SK-N-SH (cell line): ENCODE measurements at places on chromosomes 6 and 20.

GRCh38 chr20:41196653-41197225 lies 59.4 kb downstream of the PLCG1 start:
- no peak for DNase-seq

DNA sequence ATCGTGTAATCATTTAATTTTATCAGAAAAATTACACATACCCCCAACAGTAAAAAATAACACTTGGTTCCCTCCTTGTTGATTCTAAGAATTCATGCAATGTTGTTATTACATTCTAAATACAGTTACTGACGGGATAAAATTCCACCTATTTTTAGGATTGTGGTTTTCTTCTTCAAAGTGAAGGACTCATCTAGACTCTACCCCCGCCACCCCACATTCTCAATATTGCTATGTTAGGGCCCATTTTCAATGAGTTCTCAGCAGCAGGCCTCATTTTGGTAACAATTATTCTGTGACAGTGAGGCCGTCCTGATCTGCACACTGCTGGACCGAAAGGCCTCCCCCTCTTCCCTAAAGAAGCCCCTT lies 43.5 kb downstream of the PREX1 start:
- DNase-seq, result no peak

- no peak for DNase-seq
Measured at GRCh38 chr20:56781108-56781739, 152.1 kb downstream of the TFAP2C start.

GRCh38 chr20:16209357-16209756 lies 363.9 kb downstream of the KIF16B start:
- no peak for DNase-seq

DNA sequence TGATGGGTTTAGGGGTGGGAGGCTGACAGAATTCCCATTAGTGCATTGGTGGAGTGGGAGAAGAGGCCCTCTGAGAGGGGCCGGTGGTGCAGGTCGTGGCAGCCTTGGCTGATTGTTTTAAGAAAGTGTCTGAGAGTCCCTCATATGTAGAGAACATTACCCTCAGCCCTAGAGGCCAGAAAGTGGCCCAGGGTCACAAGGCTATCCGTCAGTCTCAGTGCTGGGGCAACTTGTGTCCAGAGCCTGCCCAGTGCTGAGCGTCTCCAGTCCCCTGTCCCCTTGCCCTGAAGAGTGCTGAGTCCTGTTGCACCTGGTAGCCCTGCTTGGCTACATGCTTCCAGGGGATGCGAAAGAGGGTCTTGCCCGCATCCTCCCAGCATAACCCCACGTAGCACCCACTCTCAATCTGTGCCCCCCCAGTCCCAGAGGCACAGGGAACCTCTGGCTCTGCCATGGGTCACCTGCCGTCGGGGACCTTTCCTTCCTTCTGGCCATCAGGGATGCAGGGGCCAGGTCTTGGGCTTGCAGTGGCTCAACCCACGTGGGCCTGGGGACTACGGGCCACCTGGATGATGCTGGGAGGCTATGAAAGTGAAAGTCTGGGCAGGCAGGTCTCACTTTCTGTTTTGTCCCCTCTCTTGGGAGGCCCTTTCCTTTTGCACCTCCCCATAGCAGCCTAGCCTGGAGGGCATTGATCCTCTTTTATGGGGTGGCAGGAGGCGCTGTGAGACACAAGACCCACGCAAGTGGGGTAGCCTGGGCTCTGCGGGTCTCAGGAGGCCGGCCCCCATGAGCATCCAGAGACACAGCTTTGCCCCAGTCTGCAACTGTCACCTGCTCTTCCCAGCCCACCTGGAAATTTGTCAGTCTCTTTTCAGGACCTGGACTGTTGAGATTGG lies 12.2 kb downstream of the DUSP15 start:
- DNase-seq, result no peak

DNA sequence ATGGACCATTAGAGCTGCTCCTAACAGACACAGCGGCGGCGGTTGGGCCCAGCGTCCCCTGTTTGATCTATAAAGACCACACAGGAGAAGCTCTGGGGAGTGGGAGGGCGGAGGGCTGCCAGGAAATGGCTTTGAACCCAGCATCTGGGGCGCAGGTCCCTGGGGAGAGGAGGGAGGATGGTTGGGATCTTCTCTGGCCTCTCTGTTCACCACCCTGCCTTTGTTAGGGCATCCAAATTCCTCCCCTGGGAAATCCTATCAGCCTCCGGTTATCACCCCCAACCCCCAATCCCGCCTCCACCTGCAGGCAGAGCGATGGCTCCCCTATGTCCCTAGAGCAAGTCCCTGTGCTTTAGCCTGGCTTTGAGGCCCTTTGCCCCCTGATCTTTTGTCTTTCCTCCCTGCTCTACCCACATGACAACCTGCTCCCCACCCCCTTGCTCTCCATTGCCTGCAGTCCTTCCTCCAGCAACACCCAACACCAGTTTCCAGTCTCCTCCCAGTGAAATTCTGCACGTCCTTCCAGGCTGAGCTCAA lies 7.1 kb downstream of the XKR7 start:
- no peak for DNase-seq

GRCh38 chr6:15330174-15330944 lies 84.5 kb downstream of the JARID2 start:
- DNase-seq, result no peak

- DNase-seq, result no peak
Measured at GRCh38 chr20:19723051-19723450, 35.0 kb upstream of the RIN2 start.

- no peak for DNase-seq
Measured at GRCh38 chr20:54070187-54070987, at the start of gene BCAS1. Gene BCAS1 (minus strand): TSS chr20:54070594. CDS start chr20:54058718, 11,876 bp downstream.

DNA sequence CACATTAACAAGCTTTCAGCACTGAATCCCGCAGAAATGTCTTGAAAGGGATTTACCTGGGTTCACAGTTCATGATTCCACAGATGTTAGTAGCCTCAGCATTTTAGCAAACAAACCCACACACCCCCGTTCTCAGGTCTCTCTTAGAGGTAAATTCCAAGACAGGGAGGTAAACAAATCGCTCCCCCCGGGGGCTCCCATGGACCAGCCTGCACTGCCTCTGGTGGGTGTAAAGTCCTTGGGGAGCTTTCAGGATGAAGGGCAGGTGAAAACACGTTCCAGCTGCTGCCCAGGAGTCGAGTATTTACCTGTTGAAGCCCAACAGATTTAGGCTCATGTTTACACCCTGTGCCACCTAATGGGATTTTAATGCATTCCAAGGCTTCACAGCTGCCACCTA lies 187.0 kb upstream of the FOXQ1 start:
- DNase-seq, result no peak

DNA sequence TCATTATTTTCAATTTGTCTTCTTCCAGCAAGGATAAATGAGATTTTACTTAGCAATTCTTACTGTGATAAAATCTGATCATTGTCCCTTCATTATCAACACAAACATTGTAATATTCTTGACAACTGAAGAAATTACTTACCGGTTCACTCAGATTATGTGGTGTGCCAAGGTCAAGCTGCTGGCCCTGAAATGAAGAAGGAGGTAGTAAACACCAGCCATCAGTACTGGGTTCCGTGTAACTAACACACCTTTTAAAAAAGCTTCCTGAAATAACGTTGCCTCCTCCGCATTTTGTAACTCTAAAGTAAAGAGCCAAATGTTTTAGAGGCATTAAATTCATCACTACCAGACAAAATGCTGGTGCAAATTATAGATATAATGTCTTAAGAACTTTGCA lies 7.4 kb downstream of the ROS1 start:
- DNase-seq, result no peak

GRCh38 chr6:33197431-33198048 lies 2.9 kb downstream of the RXRB start:
- DNase-seq, result peak; percentile 79

DNA sequence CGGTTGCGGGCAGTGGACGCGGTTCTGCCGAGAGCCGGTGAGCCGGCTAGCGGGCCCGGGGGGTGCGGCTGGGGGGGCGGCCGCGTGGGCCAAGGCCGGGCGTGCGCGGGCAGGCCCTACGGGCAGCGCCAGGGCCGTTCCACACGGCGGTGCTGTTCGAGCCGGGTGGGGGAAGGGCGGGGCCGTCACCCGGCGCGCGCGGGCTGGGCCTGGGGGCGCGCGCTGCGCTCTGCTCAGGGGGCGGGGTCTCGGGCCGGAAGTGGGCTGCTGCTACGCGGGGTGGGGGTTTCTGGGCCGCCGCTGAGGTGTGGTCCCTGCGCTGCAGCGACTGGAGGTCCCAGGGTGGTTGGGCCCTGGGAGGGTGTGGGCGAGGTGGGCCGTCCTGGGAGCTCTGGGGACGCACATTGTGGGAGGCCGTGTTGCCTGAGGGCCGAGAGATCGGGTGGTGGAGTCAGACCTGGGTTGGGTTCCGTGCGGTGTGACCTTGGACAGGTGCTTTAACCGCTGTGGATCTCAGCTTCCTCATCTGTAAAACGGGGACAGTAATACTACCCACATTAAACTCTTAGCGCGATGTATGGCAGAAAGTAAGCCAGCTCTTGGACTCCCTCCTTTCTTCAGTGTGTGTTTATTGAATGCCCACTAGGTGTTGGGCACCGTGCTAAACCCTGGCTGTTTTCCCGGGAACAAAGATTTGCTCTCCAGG lies 391 bp downstream of the MAPRE1 start:
- DNase-seq, result peak; percentile 93

GRCh38 chr6:119483908-119484307 lies 134.3 kb upstream of the MAN1A1 start:
- DNase-seq, result no peak

DNA sequence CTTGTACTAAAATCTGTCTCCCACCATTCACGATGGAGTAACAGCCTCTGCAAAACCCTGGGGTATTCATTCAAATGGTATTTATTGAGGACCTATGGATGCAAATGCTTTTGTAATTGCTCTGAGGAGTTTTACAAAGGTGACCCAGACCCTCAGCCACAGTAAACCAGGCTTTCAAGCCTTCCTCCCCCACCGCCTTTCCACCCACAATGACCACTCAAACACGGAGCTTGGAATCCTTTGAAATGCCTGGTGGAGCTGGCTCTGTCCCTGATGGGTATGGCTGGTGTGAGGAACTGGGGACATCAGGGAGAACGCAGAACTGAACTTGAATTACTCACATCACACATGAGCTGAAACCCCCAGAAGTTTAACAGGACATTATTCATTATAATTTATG lies 246.4 kb downstream of the CDH26 start:
- no peak for DNase-seq

DNA sequence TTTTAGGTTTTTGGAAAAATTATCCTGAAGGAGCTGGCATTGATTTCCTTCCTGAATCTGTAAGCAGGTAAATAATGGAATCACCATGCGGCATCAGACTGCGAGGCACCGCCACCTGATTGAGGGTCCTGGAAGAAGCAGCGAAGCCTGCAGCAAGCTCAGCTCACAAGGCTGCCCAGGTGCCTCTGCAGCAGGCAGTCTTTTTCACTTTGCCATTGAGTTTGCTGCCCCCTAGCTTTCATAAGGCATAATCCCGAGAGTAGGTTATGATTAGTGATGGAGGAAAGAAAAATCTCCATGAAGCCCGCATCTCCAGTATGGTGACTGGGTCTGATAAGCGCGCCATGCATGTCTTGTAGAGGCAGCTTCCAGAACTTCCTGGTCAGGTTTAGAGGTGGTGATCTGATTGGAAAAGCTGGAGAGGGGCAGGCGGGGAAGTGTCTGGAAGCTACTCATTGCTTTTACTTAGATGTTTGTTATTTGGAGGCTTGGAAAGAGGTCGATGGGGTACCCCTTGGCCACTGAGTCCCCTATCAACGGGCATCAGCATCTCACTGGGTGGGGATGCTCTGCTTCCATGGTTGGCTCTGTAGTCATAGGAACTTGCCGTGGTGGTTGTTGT lies 26.7 kb downstream of the IYD start:
- DNase-seq, result peak; percentile 43

DNA sequence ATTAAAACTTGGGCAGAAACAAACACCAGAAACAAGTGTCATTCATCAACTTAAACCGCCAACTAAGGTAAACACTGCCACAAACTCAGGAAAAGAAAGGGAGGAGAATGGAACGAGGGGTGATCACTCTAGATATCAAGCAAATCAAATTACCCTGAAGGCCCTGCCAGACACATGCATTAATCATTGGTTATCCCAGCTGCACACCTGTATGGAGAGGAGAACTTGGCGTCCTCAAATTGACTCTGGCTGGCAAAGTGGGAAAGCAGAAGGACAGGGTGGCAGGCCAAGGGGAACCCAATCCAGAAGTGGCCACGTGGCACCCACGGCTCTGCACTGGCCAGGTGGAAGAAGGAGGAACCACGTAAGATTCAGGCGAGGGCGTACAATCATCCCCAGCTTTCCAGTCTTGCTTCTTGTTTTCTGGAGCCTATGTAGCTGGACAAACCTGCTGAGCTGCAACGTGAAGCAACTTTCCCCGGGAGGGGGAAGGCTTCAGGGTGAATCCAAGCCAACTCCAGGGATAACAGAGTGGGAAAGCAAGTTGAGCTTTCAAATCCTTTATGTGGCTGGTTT lies 156.2 kb upstream of the JARID2 start:
- no peak for DNase-seq

DNA sequence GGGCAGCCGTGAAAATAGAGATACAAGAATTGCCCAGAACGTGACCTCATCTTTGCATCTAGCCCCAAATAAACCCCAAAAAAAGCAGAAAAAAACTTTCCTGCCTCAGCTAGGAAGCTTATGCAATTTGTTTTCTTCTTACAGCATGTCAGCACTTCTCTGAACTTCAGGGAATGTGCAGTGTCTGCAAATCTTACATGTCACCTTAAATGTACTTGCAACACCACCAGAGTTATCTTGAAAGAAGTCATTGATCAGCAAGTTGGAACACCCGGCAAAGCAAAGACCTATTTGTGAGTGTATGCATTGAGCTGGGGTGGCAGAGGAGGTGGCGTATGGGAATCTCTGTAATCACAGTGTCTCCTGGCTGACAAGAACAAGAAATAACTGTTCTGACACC lies 123.4 kb downstream of the PKHD1 start:
- no peak for DNase-seq

DNA sequence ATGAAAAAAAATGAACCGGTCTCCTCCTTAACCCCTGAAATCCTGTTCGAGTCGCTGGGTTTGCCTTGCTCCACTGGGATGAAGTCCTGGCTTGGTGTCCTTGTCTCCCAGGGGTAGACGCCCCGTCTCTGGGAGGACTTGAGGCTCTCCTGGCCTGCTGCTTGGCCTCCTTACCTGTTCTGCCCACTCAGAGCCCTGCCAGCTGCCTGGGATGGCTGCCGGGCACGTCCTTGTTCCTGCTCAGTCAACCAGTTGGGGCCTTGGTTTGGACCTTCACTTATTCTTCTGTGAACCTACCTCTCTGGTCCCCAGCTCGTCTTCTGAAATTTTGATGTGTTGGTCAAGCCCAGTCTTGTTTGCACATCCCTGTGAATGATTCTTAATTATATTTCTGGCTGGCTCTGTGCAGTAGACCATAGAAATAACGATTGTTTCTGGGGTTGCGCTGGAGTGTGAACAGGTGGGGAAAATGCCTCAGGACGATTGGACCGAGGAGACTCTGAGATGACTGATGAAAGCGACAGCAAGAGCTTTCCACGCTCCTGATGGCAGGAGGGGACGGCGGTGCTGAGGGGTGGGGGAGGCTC lies 126.5 kb upstream of the ESR1 start:
- no peak for DNase-seq

- no peak for DNase-seq
Measured at GRCh38 chr6:11142296-11143027, 30.9 kb upstream of the ERVFRD-1 start.

GRCh38 chr20:56730003-56730402 lies 100.9 kb downstream of the TFAP2C start:
- DNase-seq, result no peak

- DNase-seq, result peak; percentile 49
Measured at GRCh38 chr6:125310994-125311649, 9.4 kb upstream of the HDDC2 start.
